Fibroblast of villous mesenchyme (primary cell): ENCODE measurements at places on chromosomes 2 and 18.

- no peak for DNase-seq
These were observed 158.4 kb downstream of the BCL2 start for GRCh38 chr18:63161032-63161760.

GRCh38 chr2:101558740-101559525, 84.0 kb upstream of the RFX8 start:
- DNase-seq = peak; percentile 91

DNA sequence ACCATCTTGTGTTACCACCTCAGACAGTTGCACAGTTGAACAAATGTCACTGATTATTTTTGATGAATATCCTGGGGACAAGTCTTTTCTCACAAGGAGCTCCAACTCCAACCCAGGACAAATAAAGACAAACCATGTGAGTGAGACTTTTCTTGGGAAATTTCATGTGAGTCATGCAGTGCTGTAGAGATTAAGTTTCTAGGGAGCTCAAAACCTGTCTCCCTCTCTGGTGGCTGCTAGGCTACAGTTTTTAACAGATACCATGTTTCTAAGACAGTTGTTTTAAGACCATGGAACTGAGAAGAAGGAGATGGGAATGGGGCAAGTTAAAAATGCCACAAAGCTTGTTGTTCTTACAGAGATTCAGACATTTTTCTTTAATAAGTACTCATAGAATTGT, 255.5 kb downstream of the RIT2 start:
- peak; percentile 5 for DNase-seq

- no peak for DNase-seq
These were observed 453.7 kb upstream of the CELF4 start for GRCh38 chr18:38019292-38019691.

DNA sequence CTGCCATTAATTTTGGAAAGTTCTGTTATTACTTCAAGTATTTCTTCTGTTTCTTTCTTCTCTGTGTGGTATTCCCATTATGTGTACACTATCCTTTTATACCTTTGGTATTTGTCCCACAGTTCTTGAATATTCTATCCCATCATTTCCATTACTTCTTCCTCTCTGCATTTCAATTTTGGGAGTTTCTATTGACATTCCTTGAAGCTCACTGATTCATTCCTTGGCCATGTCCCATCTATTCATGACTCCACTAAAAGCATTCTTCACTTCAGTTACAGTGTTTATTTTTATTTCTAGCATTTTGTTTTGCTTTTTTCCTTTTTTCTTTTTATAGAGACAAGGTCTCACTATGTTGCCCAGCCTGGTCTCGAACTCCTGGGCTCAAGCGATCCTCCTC, 30.3 kb downstream of the PROC start:
- peak; percentile 11 for DNase-seq

- no peak for DNase-seq
These were observed 33.4 kb upstream of the ABCA12 start for GRCh38 chr2:215171796-215172195.

GRCh38 chr2:3545788-3546478, 12.2 kb downstream of the RNASEH1 start:
- peak; percentile 64 for DNase-seq

DNA sequence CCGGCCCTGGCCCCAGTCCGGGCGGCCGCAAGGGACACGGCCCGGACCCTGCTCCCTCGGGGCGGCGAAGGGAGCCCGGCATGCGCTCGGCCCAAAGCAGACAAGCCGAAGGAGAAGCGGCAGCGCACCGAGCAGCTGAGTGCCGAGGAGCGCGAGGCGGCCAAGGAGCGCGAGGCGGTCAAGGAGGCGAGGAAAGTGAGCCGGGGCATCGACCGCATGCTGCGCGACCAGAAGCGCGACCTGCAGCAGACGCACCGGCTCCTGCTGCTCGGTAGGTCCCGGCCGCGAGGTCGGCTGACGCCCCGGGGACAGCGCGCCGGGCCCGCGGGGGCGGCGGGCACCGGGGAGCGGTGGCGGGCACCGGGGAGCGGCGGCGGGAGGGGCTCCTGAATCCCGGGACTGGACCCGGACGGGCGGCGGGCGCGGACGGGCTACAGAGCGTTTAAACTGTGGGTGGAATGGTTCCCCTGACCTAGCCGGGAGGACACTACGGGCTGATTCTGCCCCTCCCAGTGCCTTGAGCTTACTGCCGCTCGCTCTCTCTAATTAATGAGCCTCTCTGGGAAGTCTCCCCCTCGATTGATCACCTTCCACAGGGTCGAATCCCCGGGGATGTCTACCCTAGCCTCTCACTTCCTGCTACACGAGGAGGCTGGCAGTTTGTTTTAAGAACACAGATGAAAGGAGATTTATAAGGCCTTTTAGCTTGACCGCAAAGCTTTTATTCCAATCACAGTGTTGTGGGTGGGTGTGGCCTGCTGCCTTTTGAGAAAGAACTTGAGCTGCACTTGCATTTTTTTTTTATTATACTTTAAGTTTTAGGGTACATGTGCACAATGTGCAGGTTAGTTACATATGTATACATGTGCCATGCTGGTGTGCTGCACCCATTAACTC, 853 bp downstream of the GNAL start:
- DNase-seq = peak; percentile 9

DNA sequence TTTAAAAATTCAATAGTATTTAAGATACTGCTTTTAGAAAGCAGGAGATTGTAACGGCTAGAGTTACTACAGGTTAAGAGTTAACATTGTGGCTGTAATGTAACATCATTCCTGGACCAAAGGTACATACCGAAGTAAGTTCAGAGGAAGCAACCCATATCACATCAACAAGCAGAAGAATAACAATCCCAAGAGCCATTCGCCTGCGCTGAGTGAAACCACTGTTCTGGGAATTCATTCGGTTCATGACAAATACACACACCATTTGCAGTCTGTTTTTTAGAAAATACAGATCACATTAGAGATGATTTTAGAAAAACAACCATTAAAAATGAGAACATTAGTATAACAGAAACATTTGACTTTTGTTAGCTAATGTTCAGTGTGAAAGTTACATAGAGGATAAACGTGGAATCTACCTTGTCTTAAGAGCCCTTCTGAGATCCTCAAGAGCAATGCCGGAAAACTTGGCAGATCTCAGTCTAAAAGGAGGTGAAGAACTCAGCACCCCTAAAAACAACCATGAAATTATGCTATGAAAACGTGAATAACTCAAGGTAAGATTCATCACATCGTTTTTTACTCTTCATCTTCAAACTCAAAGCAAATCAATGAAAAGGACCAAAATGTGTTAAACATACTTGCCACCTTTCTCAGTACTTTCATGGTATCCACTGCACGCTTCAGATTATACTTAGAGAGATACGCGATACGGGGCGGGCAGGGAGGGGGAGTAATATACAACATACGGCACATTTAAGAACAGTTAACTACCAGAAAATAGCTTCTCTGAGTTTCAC, 1.2 kb downstream of the SLC35F5 start:
- DNase-seq = peak; percentile 33

- no peak for DNase-seq
These were observed 204.5 kb upstream of the REV1 start for GRCh38 chr2:99694331-99694730.

GRCh38 chr18:67301592-67301991, 214.9 kb downstream of the DSEL start:
- no peak for DNase-seq

DNA sequence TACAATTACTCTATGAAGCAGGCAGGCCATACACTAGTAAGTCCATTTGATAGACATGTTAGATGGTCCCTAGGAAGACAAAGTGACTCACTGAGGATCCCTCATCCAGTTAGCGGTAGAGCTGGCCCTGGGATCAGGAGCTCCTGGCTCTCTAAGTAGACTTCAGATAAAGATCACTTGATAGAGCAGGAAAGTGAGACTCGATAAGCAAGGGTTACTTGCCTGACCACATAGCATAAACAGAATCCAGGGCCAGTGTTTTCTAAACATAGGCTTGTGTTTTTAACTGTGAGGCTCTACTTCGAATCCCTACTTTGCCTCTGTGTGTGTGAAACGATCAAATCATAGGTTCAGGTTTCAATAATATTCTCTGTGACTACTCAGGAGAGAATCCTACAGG, 355.2 kb upstream of the TRIB2 start:
- DNase-seq = peak; percentile 75

DNA sequence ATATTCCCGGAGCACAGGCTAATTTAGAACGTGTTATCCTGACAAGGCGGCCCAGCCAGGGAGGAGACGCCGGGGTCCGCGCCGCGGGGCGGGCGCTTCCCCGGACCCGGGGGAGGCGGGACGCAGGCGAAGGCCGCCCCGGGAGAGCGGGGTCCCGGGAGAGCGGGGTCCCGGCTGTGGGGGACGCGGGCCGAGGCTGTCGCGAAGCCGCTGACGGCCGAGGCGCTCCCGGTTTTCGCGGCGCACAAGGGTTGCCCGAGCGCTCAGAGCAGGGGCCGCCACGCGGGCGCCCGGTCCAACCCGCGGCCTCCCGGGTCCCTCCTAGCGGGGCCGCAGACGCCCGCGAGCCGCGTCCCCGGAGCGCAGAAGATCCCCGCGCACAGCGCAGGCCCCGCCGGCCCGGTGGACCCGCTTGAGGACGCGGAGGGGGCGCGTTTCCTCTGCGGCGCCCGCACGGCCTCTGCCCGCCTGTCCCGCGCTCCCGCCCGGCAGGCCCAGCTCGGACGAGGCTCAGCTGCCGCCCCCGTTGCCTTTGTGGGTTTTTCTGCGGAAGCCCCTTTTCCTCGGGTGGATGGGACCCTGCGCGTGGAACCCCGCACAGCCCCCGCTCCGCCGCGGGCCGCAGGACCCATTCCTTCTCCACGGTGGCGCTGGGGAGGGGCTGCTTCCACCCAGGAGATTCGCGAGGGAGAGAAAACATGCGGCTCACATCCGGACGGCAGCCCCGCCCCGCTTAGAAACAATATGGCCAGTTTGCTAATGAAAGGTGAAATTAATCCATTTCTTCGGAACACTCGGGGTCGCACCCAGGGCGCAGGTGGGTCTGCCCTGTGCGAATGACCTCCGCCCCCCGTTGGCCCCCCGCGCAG, 9.6 kb upstream of the KCNG2 start:
- DNase-seq = no peak

- no peak for DNase-seq
These were observed 43.2 kb downstream of the SP140 start for GRCh38 chr2:230268606-230269243.

DNA sequence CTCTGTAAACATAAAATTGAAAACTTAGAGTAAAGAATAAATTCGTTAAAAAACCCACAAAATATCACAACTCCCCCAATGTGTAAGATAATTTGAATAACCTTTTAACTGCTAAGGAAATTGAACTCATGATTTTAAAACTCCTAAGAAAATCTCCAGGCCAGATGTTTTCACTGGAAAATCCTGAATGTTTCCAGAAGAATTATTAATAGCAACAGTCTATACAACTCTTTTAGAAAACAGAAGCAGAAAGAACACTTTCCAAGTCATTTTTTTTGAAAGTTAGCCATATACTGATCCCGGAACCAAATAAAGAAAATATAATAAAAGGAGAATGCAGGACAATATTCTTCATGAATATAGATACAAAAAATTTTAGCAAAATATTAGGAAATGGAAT, 165.6 kb downstream of the ACOXL start:
- no peak for DNase-seq

GRCh38 chr2:26986576-26986975, 16.1 kb downstream of the MAPRE3 start:
- DNase-seq = no peak

DNA sequence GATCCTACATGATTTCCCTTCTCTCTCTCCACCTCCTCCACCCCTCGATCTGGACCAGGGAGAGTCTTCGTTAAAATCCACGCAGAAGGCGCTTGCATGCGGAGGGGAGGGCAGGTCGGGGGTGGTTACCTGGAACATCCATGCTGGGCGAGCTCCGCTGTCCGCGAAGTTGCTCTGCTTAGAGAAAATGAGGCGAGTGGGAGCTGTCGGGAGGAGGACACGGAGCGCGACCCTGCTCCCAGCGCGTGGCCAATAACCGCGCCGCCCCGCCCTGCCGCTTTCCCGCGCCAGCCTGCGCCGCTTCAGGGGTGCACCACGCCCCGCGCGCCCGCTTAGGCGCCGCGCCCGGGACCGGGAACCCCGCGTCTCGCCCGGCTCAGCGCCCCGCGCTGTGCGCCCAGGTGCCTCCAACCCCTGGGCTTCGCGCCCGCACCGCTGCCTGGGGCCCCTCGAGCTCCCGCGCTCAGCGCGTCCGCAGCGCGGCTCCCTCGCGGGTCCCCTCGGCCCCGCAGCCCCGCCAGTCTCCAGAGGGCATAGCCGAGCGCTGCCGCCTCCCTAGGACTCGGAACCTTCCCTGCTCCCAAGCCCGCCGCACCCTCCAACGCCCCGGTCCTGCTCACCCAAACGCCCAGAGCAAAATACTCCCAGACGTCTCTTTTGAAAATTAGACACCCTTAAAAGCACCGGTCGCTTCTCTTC, 636 bp downstream of the CBLN2 start:
- DNase-seq = no peak

DNA sequence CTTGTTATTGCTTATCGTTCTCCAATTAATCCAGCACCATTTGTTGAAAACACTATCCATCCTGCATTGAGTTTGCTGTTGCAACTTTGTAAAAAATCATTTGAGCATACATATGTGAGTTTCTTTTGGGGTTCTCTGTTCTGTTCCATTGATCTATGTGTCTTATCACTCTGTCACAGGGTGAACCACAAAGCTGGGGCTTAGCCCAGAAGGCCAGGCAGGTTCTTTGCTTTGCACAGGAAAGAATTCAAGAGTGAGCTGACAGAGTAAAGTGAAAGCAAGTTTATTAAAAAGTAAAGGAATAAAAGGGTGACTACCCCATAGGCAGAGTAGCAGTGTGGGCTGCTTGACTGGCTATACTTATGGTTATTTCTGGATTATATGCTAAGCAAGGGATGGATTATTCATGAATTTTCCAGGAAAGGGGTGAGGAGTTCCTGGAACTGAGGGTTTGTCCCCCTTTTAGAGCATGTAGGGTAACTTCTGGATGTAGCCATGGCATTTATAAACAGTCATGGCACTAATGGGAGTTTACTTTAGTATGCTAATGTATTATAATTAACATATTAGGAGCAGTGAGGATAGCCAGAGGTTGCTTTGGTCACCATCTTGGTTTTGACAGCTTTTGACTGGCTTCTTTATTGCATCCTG, 46.8 kb downstream of the RNF138 start:
- DNase-seq = no peak

GRCh38 chr2:239678186-239678490, 277.3 kb upstream of the HDAC4 start:
- no peak for DNase-seq

- DNase-seq = no peak
These were observed 223.4 kb downstream of the WDPCP start for GRCh38 chr2:63364866-63365265.

- DNase-seq = no peak
These were observed 29.8 kb downstream of the SPEG start for GRCh38 chr2:219464286-219465032.

DNA sequence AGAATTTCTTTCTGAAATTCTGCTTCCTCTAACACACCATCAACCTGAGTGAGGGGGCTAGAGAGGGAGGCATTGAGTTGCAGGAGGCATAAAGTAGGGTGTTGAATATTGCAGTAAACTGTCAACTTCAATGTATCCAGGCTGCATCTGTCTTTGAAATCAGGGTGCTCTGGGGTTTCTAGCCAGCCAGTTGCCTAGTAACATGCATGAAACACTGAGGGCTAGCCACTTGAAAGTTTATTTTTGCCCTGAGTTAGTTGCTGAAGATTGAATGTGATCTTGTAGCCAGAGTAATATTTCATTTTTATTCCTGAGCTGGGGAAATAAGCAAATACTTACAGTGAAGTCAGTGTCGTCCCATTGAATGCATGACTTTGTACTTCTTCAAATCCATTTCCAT, 41.9 kb downstream of the LHCGR start:
- no peak for DNase-seq

- no peak for DNase-seq
These were observed 129.5 kb upstream of the NYAP2 start for GRCh38 chr2:225270053-225270452.
